GM12878 (cell line): ENCODE measurements at places on chromosomes 12 and 14. TPM values are rescaled to one million over a fixed set of nuclear protein-coding genes. Genes with fewer than 3 reads are reported as not detected.

The SINHCAF gene
- 88.4 and 106 TPM in 2 replicates for total RNA-seq

DNA sequence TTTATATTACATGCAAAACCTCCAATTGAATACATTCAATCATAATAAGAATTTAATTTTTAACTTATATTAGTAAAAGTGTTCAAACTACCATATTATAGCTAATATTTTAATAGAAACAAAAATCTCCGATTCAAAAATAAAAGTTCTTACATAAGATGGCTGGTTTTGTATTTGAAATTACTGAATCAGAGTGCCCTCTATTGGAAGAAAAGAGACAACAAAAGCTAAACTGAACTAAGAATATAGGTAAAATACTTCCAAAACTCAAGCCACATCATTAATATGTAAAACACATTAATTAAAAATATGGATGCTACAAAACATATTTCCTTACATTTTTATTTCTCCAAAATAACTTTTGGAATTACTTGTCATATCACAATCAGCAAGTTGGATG, 120.3 kb downstream of the GARIN6 start:
- DNase-seq = no peak
- H3K27me3 ChIP-seq = no peaks in the 10 kb centered on the region
- no peak overlapping the region for H3K4me3 ChIP-seq
- H3K36me3 ChIP-seq = no peaks in the 10 kb centered on the region

DNA sequence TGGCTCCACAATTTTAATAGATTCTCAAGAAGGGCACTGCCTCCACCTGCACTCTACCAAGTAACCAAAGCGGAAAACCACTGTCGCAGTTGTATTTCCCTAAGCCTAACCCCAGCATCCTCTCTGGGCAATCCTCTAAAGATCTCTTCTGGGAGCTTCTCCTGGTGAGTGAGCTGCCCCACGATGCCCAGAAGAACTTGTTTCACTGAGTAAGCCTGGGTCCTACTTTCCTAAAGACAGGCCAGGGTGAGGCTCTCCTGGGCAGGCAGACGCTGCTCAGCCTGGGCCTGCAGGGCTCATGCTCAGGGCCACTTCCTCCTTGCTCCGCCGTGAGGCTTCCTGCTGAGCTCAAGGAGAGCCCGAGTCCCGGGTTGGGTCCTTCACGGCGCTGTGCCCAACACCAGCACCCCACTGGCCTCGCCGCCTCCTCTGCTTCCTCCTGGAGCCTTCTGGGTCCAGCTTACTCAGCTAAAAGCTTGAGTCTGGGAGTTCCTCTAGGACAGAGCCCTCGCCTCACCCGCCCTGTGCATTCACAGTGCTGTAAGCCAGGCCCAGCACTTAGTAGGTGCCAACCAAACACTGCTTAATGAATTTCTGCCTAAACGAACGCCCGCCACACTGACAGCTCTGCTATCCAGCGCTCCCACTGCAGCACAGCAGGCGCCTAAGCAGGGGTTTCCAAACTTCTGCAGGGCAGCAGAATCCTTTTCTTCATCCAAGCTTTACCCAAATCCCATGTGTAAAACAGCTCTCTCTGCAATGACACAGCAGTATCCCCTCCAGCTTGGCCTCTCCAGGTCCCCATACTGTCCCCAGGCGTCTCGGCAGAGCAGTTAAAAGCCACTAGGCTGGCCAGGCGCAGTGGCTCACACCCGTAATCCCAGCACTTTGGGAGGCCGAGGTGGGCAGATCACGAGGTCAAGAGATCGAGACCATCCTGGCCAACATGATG, 5.7 kb downstream of the RAB35 start:
- no peaks in the 10 kb centered on the region for H3K27me3 ChIP-seq
- DNase-seq = no peak
- peak overlapping the region; percentile 56 for H3K27ac ChIP-seq
- peaks cover 49% of the 10 kb centered on the region for H3K4me1 ChIP-seq

DNA sequence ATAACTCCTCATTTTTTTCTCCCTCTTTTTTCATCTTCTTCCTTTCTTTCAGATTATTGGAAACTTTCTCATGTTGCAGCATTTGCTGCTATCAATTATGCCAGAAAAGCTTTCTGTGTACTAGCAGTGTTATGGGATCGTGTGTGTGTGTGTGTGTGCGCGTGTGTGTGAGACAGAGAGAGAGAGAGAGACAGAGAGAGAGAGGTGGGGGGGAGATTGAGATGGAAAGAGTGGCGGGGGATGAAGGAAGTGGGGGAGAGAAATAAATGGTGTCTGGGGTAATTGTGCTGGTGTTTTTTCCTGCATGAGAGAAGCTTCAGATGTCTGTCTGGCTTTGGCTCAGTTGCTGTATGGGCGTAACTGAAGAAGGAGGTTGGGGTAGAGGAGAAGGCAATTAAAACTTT, 268.9 kb downstream of the RAD51B start:
- H3K4me3 ChIP-seq = no peak overlapping the region
- no peaks in the 10 kb centered on the region for H3K4me1 ChIP-seq
- H3K27me3 ChIP-seq = no peaks in the 10 kb centered on the region

- no peaks in the 10 kb centered on the region for H3K36me3 ChIP-seq
- H3K27me3 ChIP-seq = no peaks in the 10 kb centered on the region
These were observed 215.4 kb upstream of the DCN start for GRCh38 chr12:91397866-91398532.

GRCh38 chr14:72314808-72315435, 382.7 kb downstream of the RGS6 start:
- no peak overlapping the region for H3K27ac ChIP-seq
- H3K36me3 ChIP-seq = no peaks in the 10 kb centered on the region
- DNase-seq = no peak
- no peak overlapping the region for H3K4me3 ChIP-seq
- no peaks in the 10 kb centered on the region for H3K4me1 ChIP-seq

DNA sequence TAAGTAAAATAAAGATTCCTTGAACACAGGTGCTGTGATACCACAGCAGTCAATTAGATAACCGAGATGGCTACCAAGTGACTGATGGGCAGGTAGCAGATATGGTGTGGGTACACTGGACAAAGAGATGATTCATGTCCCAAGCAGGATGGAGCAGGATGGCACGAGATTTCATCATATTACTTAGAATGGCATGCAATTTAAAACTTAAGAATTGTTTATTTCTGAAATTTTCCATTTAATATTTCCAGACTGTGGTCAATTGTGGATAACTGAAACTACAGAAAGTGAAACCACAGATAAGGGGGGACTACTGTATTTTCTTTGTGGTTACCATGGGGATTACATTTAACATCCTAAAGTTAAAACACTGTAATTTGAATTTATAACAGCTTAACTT, 7.5 kb upstream of the ZFP36L1 start:
- peaks cover 18% of the 10 kb centered on the region for H3K4me1 ChIP-seq
- no peaks in the 10 kb centered on the region for H3K36me3 ChIP-seq
- H3K4me3 ChIP-seq = no peak overlapping the region
- no peak for DNase-seq
- H3K27me3 ChIP-seq = no peaks in the 10 kb centered on the region

- no peak overlapping the region for H3K27ac ChIP-seq
- no peaks in the 10 kb centered on the region for H3K27me3 ChIP-seq
- no peaks in the 10 kb centered on the region for H3K36me3 ChIP-seq
These were observed 94.9 kb downstream of the ALG10B start for GRCh38 chr12:38411426-38411825.

DNA sequence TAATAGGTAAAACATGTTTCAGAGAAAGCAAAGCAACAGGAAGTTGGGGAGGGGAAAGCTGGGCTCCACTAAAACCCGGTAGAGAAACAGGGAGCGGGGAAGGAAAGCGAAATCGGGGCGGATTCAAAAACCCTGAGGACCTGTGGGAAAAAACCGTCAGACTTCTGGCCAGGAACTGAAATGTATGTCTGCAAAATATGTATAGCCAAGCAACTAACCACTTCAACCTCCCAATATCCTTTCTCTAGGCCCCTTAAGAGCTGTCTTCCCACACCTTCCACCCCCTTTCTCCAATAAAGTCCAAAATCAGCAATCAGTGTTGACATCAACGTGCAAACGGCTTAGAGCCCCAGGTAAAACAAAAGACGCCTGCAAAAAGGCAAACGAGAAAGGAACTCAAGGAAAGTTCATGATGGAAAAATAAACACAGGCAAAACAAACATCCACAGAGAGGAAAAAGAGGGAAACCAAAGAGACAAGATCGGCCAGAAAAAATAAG, 32.8 kb downstream of the SIX1 start:
- H3K4me1 ChIP-seq = no peaks in the 10 kb centered on the region
- no peak overlapping the region for H3K27ac ChIP-seq
- no peak for DNase-seq

GRCh38 chr14:100199240-100199860, 39.6 kb upstream of the YY1 start:
- H3K4me1 ChIP-seq = no peaks in the 10 kb centered on the region
- no peaks in the 10 kb centered on the region for H3K27me3 ChIP-seq
- DNase-seq = no peak
- H3K4me3 ChIP-seq = no peak overlapping the region

GRCh38 chr14:75738192-75738591, 77.1 kb downstream of the TTLL5 start:
- peaks cover 5% of the 10 kb centered on the region for H3K36me3 ChIP-seq
- no peak overlapping the region for H3K27ac ChIP-seq
- no peaks in the 10 kb centered on the region for H3K27me3 ChIP-seq
- DNase-seq = no peak
- H3K4me3 ChIP-seq = no peak overlapping the region

DNA sequence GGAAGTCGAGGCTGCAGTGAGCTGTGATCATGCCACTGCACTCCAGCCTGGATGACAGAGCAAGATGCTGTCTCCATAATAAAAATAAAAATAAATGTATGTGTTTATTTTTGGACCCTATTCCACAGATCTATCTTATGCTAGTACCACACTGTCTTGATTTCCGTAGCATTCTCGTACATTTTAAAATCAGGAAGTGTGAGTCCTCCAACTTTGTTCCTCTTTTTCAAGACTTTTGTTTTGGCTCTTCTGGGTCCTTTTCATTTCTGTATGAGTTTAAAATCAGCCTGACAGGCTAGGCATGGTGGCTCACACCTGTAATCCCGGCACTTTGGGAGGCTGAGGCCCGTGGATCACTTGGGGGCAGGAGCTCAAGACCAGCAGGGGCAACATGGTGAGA, 25.8 kb downstream of the DAO start:
- no peaks in the 10 kb centered on the region for H3K27me3 ChIP-seq
- no peak overlapping the region for H3K4me3 ChIP-seq
- H3K36me3 ChIP-seq = no peaks in the 10 kb centered on the region
- no peak for DNase-seq

- no peak overlapping the region for H3K27ac ChIP-seq
- no peaks in the 10 kb centered on the region for H3K4me1 ChIP-seq
- no peak overlapping the region for H3K4me3 ChIP-seq
- H3K36me3 ChIP-seq = no peaks in the 10 kb centered on the region
- no peak for DNase-seq
These were observed 66.5 kb downstream of the CACNA1C start for GRCh38 chr12:2119266-2119665.

- DNase-seq = no peak
- no peaks in the 10 kb centered on the region for H3K4me1 ChIP-seq
- no peaks in the 10 kb centered on the region for H3K36me3 ChIP-seq
- H3K27ac ChIP-seq = no peak overlapping the region
These were observed 119.7 kb upstream of the HIF1A start for GRCh38 chr14:61575551-61576150.

- H3K27me3 ChIP-seq = no peaks in the 10 kb centered on the region
- H3K36me3 ChIP-seq = no peaks in the 10 kb centered on the region
- H3K4me1 ChIP-seq = no peaks in the 10 kb centered on the region
- peak overlapping the region; percentile 88; the same call in 1 of the 2 replicates for H3K27ac ChIP-seq
These were observed 1.2 kb upstream of the MAPKAPK5 start for GRCh38 chr12:111840807-111841206.

GRCh38 chr14:32986791-32987540, 48.3 kb downstream of the NPAS3 start:
- H3K4me1 ChIP-seq = no peaks in the 10 kb centered on the region
- H3K36me3 ChIP-seq = no peaks in the 10 kb centered on the region
- DNase-seq = no peak
- no peak overlapping the region for H3K4me3 ChIP-seq
- H3K27me3 ChIP-seq = no peaks in the 10 kb centered on the region
- H3K27ac ChIP-seq = no peak overlapping the region

The DNAAF2 gene
- 10.5 and 12.0 TPM in 2 replicates for total RNA-seq

DNA sequence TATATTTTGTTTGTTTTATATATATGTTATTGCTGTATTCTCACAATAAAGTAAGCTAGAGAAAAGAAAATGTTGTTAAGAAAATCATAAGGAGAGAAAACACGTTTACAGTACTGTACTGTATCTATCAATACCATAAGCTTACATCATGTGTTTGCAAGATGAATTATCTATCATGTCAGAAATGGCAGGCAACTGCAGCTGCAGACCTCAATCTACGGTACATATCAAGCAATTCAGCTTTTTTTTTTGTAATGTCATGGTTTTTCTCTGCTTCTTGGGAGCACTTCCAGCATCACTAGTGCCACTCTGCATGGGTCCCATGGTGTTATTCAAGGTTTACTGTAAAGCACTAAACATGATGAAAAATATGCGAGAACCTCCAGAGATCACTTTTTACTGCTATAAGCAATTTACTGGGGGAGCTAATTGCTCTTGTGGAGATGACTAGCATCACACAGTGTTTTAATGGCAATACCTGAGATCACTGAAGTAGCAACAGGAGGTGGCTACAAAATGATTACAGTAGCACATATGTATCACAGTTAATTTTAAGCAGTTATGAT, 9.0 kb upstream of the KRT2 start:
- H3K27ac ChIP-seq = no peak overlapping the region
- 0 out of 2 replicates have a peak, but pooled peaks cover 2% of the 10 kb centered on the region for H3K27me3 ChIP-seq
- DNase-seq = no peak
- no peaks in the 10 kb centered on the region for H3K36me3 ChIP-seq
- H3K4me3 ChIP-seq = no peak overlapping the region
